ENCODE measurements at places on chromosomes 13 and 19. TPM values are rescaled to one million over a fixed set of nuclear protein-coding genes. Genes with fewer than 3 reads are reported as not detected.
A peak's percentile ranks its signal among the peaks of the same experiment; 100 is the strongest.

- no peak for DNase-seq
- H3K4me1 ChIP-seq: no peaks in the 10 kb centered on the region
- H3K36me3 ChIP-seq: peaks cover 96% of the 10 kb centered on the region
- no peak overlapping the region for H3K27ac ChIP-seq
- H3K4me3 ChIP-seq: no peak overlapping the region
These were observed 17.1 kb downstream of the CHERP start for GRCh38 chr19:16524991-16525734.

Gene ZSCAN4
- not detected for total RNA-seq

GRCh38 chr13:43878892-43879754 is at the start of gene CCDC122:
TSS of gene CCDC122 (minus strand) at chr13:43879740. CDS start at chr13:43869376, 10,364 bp downstream.
- H3K4me3 ChIP-seq: peak within 1 kb of the TSS; percentile 78
- peaks cover 10% of the 10 kb centered on the region for H3K4me1 ChIP-seq
- peak within 1 kb of the TSS; percentile 96 for H3K27ac ChIP-seq
- no peaks in the 10 kb centered on the region for H3K27me3 ChIP-seq
- peak; percentile 79 for DNase-seq

Gene SRRM5
- total RNA-seq: not detected

- H3K4me1 ChIP-seq: no peaks in the 10 kb centered on the region
- H3K36me3 ChIP-seq: no peaks in the 10 kb centered on the region
- no peaks in the 10 kb centered on the region for H3K27me3 ChIP-seq
- no peak overlapping the region for H3K4me3 ChIP-seq
- no peak for DNase-seq
- no peak overlapping the region for H3K27ac ChIP-seq
These were observed 171.7 kb upstream of the MAB21L1 start for GRCh38 chr13:35648201-35648600.

- H3K27me3 ChIP-seq: no peaks in the 10 kb centered on the region
- H3K36me3 ChIP-seq: peaks cover 35% of the 10 kb centered on the region
- H3K27ac ChIP-seq: no peak overlapping the region
These were observed 1.5 kb upstream of the CIRBP start for GRCh38 chr19:1267477-1268225.

Gene ZNF823
- total RNA-seq: 7.4 TPM

DNA sequence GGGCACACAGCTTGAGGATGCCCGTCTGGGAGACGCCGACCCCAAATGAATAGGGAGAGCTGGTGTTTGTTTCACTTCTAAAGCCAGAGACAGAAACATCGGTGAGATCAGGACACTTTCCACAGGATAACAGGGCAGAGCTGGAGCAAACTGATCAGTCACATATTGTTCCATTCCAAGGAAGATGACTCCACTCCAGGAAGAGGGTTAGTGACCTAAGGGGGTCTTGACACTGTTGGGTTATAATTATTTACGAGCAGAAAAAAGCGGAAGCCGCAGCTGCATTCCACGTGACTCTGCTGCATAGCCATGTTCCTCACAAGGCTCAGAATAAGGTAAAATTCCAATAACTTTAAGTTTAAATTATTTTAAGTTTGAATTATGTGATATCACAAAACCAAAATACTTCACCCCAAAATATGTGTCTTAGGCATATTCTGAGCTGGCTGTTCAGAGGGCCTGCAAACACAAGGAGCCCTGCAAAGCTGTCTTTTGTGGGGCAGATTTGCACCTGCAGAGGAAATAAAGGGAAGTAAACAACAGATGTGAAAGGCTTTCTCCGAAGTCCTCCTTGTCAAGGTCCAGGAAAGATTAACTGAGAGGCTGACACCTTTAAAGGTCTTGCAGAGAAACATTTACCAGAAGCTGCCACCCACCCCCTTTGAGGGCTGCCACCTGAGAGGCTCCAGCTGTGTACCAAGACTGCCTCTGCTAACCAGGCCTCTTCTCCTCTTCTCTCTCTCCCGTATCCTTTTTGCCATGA is 819.2 kb downstream of the UQCRFS1 start:
- no peaks in the 10 kb centered on the region for H3K4me1 ChIP-seq
- no peak overlapping the region for H3K27ac ChIP-seq
- no peaks in the 10 kb centered on the region for H3K27me3 ChIP-seq
- no peak for DNase-seq
- no peak overlapping the region for H3K4me3 ChIP-seq
- H3K36me3 ChIP-seq: no peaks in the 10 kb centered on the region

Gene SPHK2
- 8.8 TPM for total RNA-seq
